ENCODE measurements at places on chromosomes 11 and 22.

DNA sequence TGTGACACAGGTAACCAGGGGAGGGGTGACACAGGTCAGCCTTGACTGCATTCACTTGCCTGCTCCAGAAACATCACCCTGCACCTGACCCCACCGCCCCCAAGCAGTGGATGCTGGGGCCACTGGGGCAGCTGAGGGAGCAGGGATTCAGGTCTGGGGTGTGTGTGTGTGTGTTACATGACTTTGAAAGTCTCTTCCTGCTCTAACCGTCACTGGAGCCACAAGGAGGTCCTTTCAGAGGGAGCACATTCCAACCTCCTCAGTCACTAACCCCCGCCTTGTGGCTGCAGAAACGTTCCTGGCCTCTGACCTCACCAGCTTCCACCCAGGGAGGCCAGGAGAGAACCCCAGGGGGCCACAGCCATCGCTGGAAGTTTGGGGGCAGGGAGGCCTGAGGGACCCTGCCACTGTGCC, 2.9 kb upstream of the FOSL1 start:
- peak; percentile 90 for DNase-seq

GRCh38 chr11:94652735-94653284, 85.6 kb downstream of the PIWIL4 start:
- DNase-seq: no peak

GRCh38 chr11:2130881-2131352, 8.3 kb downstream of the IGF2 start:
- no peak for DNase-seq

GRCh38 chr22:39661842-39662685, 91.5 kb downstream of the CACNA1I start:
- no peak for DNase-seq

DNA sequence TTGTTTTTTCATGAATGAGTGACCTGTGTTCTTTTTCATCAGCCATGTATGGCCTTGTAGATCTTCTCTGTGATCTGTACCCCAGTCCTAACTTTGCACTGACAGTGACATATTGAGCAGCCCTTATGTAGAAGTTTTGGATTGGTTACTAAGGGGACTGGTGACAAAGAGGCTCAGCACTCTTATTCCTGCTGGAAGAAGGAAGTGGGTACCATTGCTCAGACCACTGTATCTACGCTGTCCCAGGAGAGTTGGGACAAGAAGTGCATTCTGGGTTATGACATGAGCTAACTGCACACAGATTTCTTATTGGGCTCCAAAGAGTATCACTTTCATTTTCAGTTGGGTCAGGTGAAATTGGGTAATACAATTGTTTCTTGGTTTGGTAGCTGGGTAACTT, 107.8 kb upstream of the RASSF10 start:
- no peak for DNase-seq

DNA sequence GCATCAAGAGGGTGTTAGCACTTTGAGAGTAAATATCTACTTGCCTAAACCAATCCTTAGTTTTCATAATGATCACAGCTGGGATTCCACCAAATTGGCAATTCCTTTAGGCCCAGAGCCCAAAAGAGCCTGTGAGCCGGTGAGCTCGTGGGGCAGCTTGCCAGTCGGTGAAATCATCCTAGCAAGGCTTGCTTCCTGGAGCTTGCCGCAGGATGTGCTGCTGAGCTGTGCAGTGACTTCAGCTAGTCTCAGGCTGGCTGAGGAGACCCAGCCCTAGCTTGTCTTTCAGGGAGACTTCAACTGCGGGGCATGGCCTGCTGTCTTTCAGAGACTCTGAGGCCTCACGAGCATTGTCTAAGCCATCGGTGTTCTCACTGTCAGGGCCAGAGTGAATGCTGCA, 73.6 kb upstream of the SUSD2 start:
- DNase-seq: peak; percentile 5

GRCh38 chr11:7060868-7061267, 27.9 kb upstream of the RBMXL2 start:
- peak; percentile 57 for DNase-seq

- DNase-seq: no peak
Measured at GRCh38 chr22:18045794-18046193, 21.4 kb upstream of the MICAL3 start.

GRCh38 chr22:30873086-30873650, 95.4 kb downstream of the MORC2 start:
- DNase-seq: no peak

Measured in HS-5 (cell line).